HFF-Myc (cell line): ENCODE measurements at places on chromosomes 2 and 18.

- DNase-seq, result no peak
Observed at GRCh38 chr2:15122915-15123314, 438.2 kb downstream of the NBAS start.

GRCh38 chr2:85524336-85524908 lies 14.5 kb upstream of the MAT2A start:
- DNase-seq, result no peak

GRCh38 chr2:157843081-157843480 lies 33.0 kb downstream of the ACVR1 start:
- DNase-seq, result no peak

GRCh38 chr2:240893363-240893844 lies 2.6 kb downstream of the MAB21L4 start:
- DNase-seq, result no peak

DNA sequence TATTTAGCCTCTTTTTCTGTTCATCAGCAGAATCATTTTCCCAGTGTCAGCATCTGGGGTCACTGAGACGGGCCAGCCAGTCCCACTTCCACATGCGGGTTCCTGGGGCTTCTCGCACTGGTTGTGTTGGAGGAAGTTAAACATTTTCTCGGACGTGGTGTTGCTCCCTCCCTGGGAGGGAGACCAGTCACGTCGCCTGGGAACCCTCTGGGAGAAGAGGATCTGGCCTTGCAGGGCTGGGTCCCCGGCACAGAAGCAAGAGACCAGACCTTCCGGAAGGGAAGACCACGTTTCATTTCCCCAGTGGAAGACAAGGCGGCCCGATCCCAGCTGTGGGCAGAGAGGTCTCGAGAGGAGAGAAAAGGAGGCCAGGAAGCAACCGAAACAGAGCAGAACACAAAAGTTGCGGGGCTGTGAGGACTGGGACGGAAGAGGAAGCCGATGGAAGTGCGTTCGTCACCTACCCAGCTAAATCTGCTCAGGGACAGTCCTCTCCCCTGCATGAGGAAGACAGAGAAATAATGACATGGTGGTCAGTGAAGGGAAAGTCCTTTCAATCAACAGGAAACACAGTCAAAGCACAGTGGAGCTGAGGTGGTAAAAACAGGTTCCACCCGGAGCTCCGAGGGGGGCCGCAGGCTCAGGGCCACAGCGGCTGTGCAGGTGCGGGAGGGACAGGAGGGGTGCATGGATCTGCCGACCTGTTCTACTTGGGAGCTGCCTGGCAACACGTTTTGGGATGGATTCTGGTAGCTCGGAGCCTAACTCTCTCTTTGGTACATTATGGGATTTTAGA lies 144.4 kb downstream of the MBP start:
- no peak for DNase-seq

DNA sequence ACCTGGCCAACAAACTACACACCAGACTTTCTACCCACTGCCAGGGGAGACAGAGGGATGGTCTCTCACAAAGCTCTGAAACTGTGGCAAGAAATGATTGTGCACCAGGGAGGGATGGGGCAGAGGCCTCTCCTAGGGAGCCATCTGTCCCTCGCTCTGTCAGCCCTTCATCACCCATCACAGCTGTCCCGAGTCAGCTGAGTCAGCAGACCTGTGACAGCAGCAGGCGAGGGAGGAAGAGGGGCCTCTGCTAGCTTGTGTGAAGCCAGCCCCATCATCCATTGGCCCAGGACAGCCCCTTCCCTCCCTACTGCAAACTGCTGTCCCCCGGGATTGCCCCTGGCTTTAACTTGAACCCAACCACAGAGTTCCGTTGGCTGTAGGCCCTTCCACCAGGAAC lies 5.0 kb downstream of the SH2D6 start:
- no peak for DNase-seq

GRCh38 chr2:201900362-201900761 lies 94.0 kb downstream of the CDK15 start:
- DNase-seq, result no peak
